ENCODE measurements at places on chromosomes 13 and 19.

GRCh38 chr13:107450931-107451330 is 764.4 kb downstream of the LIG4 start:
- peak; percentile 92 for DNase-seq

- no peak for DNase-seq
Observed at GRCh38 chr13:21164631-21165030, 11.7 kb downstream of the SKA3 start.

DNA sequence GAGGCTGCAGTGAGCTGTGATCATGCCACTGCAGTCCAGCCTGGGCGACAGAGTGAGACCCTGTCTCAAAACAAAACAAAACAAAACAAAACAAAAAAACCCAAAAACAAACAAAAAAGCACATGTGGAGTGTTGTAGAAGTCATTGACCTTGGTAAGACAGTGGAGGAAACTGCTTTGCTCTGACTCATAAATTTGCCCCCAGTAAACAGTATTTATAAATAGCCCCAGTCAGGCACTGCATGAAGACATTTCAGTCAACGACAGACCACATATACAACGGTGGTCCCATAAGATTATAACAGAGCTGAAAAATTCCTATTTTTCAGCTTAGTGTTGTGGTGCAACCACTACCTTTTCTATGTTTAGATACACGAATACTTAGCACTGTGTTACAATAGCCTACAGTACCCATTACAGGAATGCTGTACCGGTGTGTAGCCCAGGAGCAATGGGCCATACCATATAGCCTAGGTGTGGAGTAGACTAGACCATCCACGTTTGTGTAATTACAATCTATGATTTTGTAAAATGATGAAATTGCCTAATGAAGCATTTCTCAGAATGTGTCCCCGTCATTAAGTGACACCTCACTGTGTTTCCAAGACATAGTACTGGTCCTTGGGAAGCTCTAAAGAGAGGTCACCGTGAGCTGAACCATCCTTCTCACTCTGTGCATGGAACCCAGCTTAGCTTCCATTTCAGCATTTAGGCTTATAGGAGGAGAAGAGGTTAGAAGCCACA is 1.1 kb downstream of the ARL11 start:
- DNase-seq = no peak

DNA sequence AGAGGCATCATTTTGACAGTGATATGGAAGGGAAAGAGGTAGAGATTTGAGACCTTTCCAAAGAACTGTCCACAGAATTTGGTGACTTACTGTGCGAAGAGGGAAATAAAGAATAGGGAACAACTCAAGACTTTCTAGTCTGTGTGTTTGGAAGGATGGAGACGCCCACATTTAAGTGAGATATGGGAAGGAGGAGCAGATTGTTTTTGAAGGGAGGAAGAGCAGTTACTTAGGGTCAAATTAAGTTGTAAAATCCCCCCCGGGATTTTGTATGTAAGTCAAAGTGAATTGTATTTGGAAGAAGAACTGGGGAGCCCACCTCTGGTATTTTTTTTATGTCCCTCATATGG is 1.2 kb downstream of the USPL1 start:
- no peak for DNase-seq

GRCh38 chr19:56862741-56863140 is 22.2 kb upstream of the PEG3 start:
- DNase-seq = no peak

- DNase-seq = no peak
Observed at GRCh38 chr13:74329962-74330361, 195.8 kb upstream of the KLF12 start.
